ENCODE measurements at places on chromosomes 1 and 21.

- peak; percentile 82 for DNase-seq
Observed at GRCh38 chr1:35807614-35808449, at the start of gene AGO4. Gene AGO4, plus strand, starts transcription at chr1:35808016. Its CDS starts 401 bp downstream, at chr1:35808417.

DNA sequence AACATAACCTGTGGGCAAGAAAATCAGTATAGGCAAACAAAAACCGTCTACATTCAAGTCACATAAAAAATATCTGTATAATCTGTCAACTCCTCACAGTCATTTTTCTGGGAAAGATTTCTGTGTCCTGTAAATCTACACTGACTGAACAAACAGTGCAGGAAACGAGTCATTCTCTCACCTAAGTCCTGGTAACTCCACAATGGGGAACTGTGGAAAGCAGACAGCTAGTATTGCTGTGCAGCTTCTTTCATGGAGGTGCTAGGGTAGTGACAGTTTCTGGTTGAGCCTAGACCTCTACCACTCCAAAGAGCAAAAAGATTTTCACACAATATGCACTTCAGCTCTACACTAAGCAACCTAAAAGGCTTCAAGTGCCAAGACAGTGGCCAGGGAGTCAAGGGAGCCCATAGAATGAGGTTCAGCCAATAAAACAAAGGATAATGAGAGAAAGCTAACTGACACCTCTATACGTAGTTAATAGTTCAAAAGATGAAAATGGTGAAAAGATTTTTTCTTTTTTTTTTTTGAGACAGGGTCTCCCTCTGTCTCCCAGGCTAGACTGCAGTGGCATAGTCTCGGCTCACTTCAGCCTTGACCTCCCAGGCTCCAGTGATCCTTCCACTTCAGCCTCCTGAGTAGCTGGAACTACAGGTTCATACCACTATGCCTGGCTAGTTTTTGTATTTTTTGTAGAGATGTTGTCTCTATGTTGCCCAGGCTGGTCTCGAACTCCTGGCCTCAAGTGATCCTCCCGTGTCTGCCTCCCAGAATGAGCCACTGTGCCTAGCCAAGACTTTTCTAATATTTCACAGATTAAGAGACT, 5.5 kb downstream of the PTP4A2 start:
- no peak for DNase-seq

DNA sequence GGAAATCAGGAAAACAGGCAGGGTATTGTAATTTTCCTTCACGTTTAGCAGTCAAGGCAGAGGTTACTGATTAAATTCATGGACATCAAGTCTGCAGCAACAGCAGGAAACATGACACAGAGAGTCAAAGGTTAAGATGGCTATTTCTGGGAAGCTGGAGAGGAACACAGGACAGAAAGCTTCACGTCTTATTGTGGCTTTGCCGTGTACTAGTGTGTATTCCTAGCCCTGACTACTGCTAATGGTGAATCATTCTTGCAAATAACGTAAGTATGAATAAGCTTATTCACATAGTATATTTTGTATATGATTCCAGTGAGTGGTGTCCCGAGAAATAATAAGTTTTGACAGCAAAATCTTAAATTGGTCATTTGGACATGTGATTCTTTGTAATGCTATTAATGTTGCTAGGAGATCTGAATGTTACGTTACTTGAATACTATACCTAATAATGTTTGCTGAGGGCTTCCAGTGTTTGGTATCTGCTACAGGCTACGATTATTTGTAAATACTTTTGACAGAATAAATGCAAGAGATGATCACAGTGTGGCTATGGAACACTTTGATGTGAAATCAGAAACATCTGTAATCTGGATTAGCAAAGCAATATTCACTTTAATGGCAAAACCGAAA, 77.4 kb downstream of the DISP1 start:
- DNase-seq: no peak

GRCh38 chr21:28986677-28987076, 6.0 kb downstream of the LTN1 start:
- DNase-seq: no peak

DNA sequence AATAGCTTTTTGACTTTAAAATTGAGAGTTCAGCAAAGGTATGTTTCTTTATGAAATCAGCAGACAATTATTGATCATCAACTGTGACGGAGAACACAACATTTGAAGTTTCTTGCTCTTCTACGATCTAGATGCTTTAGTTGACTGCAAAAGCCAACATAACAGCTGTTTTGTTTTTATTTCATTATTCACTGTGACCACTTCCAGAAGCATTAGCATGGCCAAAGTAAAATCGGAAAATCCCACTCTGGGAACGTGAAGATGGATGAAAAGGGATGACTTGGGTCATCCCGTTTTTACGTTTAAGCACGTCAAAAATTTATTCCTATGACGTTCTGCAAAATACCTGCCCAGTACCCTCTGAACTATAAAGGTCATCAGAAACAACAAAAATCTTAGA, 833.0 kb upstream of the ADAMTS5 start:
- DNase-seq: no peak

DNA sequence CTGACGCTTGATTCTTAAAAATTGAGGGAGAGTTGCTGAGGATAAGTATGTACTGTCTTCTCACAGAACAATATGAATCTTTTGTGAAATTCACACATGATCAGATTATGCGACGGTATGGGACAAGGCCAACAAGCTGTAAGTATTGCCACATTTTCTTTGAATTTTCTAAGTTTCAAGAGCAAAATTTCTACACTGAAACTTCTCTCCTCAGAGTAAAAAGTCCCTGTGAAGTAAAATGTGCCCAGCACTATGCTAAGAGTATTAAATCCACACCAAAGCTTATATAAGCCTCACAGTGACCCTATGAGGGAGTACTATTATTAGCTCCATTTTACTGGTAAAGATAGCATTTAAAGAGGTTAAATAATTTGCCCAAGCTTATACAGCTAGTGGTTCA, 12.2 kb downstream of the AKIRIN1 start:
- no peak for DNase-seq

DNA sequence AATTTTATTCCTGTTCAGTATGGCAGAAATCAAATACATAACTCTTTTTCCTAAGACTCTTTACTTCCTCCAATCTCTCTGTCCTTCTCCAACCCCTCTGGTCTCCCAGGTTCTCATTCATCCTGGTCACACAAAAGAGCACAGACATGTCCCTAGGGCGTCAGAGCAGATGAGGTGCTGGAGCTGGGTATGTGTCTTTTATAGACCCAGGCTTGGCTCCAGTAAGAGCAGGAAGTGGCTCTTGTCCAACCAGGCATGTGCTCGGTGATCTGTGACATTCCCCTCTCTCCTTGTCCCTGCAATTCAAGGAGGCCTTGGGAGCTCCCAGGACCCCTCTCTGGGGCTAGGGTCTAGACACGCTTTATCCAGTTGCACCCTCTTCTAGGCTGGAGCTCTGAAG, 18.0 kb upstream of the LCE2D start:
- DNase-seq: no peak

DNA sequence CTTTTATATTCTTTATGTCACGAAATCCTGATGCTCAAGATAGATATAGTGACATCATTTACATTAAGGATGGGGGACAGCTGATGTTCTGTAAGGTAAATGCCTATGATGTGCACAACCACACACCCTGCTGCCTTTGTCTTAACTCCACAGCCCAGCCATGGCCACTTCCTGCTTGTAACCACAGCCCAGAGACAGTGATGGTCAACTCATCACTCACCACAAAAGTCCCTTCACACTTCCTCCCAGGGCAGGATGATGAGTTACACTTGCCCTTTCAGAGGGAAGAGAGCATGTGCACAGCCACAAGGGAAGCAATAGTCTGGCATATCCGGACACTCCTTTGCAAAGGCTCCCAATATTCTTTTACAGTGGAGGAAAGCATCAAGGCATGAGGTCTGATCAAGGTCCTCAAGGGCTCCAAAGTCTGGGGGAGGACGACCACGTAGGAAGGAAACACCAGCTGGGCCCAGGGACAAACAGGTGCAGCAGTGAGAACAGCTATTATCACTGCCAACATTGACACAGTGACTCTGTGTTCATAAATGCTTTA, 53.8 kb downstream of the PLPP3 start:
- DNase-seq: no peak

- DNase-seq: peak; percentile 68
Observed at GRCh38 chr1:110542725-110543124, 23.8 kb upstream of the KCNA10 start.

GRCh38 chr1:58909914-58910681, 126.3 kb upstream of the JUN start:
- no peak for DNase-seq

- DNase-seq: no peak
Observed at GRCh38 chr1:209830722-209831121, 3.0 kb downstream of the UTP25 start.

DNA sequence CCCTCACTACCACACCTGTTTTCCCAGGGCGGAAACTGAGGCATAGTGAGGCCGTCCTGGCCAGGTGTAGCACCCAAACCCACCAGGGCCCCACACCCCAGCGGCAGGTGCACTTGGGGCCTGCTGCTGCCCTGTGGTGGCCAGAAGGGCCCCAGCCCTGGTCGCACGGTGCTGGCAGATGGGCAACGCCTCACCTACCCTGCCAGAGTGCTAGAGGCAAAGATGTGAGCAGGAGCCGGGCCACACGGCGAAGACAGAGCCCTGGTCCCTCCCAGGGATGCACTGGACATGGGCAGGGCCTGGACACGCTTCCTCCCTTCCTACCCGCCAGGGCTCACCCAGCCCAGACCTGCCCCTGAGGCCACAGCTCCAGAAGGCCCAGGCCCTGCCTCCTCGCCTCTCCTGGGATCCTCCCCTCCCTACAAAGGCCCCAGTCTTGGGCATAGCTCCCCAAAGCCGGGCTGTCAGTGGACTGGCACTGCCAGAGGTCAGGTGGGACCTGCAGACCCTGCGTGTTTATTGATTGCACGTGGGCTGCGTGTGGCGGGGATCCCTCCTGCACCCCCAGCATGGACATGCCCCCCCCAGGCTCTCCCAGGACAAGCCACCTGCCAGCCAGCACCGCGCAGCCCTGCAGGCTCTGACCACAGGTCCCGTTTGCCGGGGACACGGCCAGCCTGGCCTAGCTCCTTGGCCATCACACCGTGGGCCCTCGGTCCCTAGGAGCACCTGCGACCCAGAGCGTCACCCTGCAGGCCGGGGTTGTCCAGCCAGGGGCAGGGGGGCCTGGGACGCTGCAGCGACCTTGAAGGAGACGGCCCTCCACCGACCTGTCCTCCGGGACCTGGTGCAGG, 44.1 kb downstream of the MEGF6 start:
- no peak for DNase-seq

DNA sequence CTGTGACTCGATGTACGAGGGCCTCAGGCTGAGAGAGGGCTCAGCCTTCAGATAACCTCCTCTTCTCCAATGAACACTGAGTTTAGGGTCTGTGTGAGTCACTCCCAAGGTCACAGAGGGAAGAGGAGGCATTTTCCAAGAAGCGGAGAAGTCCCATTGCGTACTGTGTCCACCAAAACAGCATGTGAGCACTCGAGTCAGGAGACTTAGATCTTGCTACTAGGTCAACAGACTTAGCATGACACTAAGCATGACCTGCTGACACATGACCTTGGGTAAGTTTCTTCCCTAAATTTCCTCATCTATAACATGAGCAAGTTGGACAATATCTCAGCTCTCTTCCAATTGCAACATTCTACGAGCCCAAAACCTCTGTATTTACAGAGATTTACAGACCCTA, 68.0 kb downstream of the PLPP3 start:
- no peak for DNase-seq

DNA sequence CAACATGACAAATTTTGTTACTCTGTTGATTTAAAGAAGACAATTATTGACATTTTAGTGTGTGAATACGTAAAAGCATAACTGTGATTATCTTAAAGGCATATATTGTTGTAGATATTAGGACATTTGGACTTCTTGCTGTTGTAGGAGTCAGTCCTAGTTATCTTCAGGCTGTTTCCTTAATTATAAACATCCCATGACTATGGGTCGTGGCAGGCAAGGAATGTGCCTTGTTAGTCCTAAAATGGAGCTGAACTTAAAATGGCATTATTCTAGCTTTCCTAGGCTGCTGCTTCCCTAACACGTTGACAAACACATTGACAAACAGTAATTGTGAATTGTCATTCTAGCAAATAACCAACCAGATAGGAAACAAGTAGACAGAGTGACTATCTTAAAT, 4.4 kb upstream of the MPZL1 start:
- DNase-seq: no peak
